ENCODE measurements at places on chromosomes 16 and 17.

DNA sequence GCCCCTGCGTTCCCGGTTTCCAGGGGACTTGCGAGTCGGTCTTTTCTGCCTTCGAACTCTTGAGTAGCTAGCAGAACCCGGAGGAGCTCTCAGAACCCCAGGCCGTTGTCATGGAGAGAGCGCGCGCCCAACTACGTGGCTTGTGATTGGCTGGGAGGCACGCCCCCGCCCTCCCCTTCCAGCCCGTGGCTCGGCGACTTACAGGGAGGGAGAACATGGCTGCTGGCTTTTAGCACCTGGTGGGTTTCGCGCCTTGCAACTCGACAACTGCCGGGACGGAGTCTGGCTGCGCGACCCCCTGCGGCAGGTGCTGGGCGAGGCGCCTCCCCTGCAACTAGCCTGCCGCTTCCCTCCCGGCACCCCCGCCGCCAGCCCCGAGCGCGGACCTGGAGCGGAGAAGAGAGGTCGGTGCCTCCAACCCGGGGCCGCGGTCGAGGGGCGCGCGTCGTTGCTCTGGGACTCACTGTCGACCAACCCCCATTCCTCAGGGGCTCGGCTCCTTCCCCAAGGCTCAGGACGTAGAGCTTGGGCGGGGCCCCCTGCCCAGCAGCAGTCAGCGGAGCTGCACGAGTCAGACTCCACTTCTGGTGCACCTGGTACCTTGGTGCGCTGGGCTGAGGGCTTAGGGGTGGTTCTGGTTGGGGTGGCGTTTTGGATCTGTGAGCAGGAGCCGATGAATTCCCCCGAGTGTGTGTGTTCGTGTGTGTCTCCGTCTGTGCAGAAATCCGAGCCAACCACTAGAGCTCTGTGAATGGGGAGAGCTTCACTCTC, 9.0 kb upstream of the ZFP90 start:
- peak; percentile 86 for DNase-seq

- DNase-seq = no peak
These were observed 17.1 kb downstream of the PSKH1 start for GRCh38 chr16:67910158-67910557.

DNA sequence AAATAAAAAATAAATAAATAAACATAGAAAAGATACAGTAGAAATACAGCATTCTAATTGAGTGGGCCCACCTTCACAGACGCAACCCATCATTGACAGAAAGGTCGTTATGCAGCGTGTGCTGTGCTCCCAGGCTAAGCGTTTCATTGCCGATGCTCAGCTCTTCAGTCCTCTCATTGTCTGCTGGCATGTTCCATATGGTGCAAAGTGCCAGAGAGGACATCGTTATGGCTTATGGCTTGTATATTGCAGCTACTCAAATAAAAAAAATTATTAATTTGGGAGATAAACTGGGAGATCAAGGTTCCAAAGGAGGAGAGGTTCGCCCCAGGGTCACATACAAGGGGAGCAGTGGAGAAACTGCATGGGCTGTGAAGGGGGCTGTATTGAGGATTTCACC, 11.3 kb upstream of the UBALD2 start:
- no peak for DNase-seq

- no peak for DNase-seq
These were observed 72.0 kb downstream of the CMIP start for GRCh38 chr16:81516478-81517149.

- DNase-seq = no peak
These were observed 94.5 kb upstream of the ZNF469 start for GRCh38 chr16:88288303-88288702.

GRCh38 chr17:75152922-75153779, 1.2 kb downstream of the JPT1 start:
- DNase-seq = peak; percentile 19

GRCh38 chr17:62119373-62119772, 54.3 kb upstream of the MED13 start:
- no peak for DNase-seq

- no peak for DNase-seq
These were observed 60.5 kb downstream of the NF1 start for GRCh38 chr17:31155208-31155810.

DNA sequence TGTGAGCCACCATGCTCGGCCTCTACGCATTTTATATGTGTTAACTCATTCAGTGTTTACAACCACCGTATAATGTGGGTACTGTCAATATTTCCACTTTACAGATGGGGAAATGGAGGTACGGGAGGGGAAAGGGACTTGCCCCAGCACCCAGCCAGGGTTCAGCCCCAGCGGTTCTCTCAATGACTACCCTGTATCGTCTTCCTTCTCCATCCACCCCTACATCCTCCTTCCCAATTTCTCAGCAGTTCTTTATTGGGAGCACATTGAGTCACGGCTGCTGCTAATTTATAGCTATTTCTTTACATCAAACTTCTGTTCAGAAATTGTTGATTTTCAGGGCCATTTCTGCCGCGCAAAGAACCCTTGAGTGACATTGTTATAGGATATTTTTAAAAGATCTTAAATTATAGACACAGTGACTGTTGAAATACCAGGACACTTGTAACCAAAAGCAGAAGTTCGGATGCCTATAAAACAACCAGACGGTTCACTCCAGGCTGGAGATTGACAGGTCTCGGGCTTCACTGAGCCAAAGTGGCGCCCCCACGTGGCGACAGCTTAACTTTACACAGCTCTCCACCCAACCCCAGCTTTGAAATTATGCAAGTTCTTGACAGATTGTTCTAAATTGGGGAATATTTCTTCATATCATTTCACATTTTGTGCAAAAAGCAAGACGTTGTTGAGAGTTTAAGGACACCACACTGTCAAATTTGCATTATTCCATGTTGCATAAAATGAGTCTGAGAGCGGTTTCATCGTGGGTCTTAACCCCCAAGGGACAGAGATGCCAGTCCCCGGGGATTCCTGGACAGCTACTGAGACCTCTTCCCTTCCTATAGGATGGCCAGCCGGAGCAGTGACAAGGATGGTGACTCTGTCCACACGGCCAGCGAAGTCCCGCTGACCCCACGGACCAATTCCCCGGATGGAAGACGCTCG, 11.8 kb downstream of the SYT17 start:
- DNase-seq = peak; percentile 41

GRCh38 chr16:29985271-29985811, 10.1 kb downstream of the HIRIP3 start:
- no peak for DNase-seq

- no peak for DNase-seq
These were observed 64.9 kb downstream of the NDEL1 start for GRCh38 chr17:8500609-8501008.

GRCh38 chr17:9026741-9027140, 5.4 kb downstream of the NTN1 start:
- no peak for DNase-seq

DNA sequence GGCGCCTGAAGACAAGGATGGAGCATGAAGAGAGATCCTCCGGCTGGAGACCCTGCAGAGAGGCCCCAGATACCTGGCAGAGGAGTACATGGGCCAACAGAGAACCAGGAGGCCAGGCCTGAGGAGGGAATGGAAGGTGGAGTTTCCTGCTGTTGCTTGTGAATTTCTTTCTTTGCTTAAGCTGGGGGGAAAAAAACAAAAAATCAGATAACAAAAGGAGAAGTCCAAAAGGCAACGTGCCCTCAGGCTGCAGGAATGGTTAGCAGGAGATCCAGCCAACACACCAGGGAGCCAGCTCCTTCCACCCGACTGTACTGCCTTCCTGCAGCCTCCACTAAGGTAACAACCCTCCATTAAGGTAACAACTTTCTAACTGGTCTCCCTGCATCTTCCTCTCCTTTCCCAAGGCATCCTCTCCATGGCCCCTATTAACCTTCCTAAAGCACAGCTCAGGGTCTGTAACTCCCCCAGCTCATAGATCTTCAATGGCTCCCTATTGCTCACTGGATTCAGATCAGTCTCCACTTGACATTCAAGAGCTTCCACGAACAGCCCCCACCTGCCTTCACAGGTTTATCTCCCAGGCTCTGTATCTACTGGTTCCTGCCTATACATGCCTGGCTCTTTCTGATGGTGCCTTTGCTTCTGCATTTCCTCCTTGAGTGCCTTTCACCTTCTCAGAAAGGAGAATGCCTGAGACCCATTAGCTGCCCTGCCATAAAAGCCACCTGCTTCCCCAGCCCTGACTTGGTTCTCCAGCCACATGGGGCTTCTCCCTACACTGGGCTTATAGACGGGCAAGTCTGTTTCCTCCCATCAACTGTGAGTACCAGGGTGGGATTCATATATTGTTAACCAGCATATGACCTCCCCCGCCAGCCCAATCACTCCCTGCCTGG, 725 bp upstream of the ARL5C start:
- DNase-seq = no peak

DNA sequence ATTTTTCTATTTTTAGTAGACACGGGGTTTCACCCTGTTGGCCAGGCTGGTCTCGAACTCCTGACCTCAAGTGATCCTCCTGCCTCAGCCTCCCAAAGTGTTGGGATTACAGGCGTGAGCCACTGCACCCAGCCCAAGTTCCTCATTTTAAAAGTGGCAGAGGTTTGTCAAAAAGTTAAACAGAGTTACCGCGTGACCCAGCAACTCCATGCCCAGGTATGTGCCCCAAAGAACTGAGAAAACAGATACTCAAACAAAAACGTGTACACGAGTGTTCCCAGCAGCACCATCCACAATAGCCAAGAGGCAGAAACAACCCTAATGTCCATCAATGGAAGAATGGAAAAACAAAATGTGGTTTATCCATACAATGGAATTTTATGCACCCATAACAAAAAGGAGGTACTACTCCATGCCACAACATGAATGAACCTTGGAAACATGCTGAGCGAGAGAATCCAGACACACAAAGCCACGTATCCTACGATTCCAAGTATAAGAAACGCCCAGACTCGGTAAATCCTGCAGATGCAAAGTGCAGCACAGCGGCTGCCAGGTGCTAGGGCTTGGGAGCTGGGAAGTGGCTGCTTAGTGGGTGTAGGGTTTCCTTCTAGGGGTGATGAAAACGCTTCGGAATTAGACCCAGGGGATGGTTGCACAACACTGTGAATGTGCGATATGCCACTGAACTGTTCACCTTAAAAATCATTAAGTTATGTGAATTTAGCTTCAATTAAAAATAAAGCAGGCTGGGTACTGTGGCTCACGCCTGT, 24.8 kb downstream of the ADCY9 start:
- no peak for DNase-seq

DNA sequence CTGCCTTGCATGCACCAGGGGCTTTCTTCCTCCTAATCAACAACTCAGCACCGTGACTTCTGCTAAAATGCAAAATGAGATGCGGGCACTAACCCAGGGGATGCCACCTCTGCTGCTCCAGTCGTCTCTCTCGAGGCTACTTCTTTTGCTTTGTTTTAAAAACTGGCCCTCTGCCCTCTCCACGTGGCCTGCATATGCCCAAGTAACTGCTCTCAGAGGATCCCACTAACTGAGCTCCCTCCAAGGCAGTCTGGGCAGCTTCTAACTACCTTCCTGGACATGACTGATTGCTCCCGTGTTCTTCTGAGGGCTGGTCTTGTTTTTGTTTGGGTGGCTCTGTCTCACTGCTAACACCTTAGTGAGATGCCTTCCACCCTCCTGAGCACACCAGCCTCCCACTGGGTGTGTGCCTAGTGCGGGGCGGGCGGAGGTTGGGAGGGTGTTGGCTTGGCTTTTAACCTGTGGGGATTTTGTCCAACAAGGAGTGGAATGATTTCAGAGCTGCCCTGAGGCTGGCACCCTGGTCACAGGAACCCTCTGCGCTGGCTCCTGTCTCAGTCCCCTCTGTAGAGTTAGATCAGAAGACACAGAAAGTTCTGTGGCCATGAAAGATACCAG, 8.9 kb upstream of the LGALS9 start:
- DNase-seq = no peak

- no peak for DNase-seq
These were observed 289.0 kb downstream of the CEP112 start for GRCh38 chr17:65902831-65903522.

GRCh38 chr16:74626741-74627416, 20.0 kb upstream of the GLG1 start:
- DNase-seq = no peak

DNA sequence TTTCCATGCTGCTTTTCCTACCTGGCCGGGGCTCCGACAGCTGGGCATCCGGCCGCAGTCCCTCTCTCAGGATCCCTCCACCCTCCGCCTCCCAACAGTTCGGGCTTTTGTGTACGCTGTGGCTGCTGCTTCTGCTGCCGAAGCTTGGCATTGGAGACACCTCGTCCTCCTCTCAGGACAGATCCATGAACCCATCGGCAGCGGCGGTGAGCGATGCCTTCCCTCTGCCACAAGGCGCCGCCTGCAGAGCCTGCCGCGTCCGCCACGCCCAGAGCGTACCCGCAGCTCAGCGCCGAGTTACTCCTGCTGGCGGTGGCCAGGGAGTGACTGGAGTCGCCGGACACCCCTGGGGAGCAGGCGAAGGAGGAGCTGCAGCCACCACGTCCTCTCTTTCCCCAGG, 2032.8 kb downstream of the TP53TG3F start:
- no peak for DNase-seq

DNA sequence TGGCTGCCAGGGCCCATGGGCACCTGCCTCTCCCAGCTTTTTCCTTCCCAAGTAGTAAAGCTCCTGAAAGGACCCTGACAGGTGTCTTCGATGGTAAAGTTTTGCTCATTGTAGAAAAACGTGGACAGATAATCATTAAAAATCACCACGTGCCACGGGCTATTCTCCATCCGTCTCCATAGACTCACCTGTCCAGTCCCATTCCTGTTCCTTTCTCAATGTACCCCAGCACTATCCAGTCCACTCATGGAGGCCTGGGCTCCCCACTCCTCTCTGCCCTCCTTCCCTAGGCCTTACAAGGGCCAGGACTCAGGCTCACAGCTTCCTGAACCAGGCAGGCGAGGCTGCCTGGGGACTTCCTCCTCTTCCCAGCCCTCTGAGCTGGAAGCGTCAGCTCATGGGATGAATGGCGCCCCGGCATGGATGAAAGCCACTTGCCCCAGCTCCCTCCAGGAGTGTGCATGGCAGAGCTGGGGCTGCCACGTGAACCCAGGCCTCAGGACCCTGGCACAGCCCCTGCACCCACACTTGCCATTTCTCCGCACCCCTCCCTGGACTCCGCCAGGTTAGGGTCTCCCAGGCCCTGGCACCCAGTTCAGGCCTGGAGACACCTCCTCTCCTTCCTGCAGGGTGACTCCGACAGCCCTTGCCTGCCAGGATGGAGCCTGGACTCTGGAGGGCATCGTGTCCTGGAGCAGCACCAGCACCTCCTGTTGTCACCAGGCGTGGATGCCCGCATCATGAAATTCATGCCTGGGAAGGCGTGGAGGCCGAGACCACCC, 8.8 kb downstream of the CTRB1 start:
- no peak for DNase-seq

GRCh38 chr17:82012640-82013295, 9.9 kb downstream of the CENPX start:
- no peak for DNase-seq

- no peak for DNase-seq
These were observed 28.3 kb downstream of the ETV4 start for GRCh38 chr17:43517615-43518386.

DNA sequence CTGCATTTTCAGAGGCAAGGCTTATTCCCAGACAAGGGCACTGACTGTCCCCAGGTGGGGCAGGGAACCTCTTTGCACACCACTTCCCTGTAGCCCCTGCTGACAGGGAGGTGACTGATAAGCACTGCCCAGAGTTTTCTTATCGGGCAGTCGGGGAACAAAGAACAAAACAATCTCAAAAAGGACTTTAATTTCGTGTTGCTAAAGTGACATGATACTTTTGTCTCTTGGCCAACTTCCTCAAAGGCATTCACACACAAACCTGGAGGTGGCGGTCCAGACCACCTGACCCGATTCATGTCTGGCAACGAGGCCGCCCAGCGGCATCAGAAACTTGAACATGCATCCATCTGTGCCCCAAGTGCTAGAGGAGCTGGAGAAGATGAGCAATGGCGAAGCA, 28.9 kb downstream of the ZDHHC7 start:
- no peak for DNase-seq

All from T-helper 2 cell treated with Interferon-gamma antibody and Interleukin-4, amounts not matched to agents 5 μg/mL and 100 μg/mL, for 36 hours (primary cell).